ENCODE measurements at places on chromosomes 1 and 21.

- DNase-seq: no peak
Measured at GRCh38 chr1:8443558-8444194, 125.8 kb downstream of the SLC45A1 start.

- no peak for DNase-seq
Measured at GRCh38 chr1:41758904-41759548, 159.7 kb downstream of the HIVEP3 start.

DNA sequence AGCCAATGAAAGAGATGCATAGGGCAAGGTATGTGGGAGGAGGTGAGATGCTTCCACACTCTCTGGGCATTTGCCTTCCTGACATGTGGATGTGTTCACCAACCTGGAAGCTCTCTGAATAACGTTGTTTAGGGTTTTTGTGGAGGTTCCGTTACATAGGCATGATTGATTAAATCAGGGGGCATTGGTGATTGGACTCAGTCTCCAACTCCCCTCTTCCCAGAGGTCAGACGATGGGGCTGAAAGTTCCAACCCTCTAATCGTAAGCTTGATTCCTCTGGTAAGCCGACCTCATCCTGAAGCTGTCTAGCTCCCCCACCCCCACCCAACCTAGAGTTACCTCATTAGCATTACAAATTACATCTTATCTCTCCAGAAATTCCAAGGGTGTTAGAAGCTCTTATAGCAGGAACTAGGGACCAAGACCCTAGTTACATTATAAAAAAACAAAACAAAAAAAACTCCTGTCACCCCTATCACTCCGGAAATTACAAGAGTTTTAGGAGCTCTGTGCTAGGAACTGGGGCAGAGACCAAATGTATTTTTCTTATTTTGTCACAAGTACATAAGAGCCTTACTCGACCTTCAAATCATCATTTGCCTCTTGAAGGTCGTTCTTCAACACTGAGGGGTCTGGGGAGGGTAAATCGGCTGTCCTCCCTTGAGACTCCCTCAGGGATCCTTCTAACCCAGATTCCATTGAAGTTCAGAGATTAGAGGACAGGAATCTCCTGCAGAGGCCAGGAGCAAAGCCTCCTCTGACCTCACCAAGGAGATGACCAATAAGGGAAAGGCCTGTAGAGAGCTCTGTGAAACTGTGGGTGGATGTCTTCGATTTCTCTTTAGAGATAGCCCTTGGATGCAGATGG is 58.2 kb downstream of the DNTTIP2 start:
- no peak for DNase-seq

DNA sequence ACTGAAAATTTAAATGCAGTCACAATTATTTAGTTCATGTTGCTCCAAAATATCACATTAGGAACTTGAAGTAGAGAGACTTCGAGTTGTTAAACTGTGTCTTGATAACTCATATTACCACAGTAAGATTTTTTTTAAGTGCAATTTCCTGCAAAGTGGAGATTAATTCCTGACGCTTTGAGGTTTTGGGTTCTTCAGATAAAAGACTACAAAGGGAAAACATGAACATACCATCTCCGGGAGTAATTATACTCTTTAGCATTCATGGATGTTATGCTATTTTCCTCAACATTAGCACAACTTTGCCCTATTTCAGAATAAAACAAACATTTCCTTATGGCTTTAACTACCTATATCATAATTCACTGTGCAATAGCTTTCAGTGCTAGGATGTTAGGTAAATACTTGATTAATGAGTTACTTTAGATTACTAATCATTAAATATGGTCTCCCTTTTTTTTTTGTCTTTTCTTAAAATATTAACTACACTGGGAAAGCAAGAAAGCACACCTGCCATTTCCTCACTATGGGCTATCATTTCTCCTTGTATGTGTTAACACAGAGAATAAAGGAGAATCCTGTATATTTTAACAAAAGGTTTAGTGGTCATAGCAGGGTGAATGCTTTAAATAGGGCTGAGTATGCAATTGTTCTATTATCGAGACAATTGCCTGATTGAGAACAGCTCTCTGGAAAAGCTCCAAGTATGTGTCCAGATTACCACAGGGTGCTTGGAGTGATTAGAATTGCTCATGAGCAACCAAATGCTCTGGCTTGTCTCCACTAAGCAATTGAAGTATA is 252.5 kb upstream of the C1orf105 start:
- no peak for DNase-seq

DNA sequence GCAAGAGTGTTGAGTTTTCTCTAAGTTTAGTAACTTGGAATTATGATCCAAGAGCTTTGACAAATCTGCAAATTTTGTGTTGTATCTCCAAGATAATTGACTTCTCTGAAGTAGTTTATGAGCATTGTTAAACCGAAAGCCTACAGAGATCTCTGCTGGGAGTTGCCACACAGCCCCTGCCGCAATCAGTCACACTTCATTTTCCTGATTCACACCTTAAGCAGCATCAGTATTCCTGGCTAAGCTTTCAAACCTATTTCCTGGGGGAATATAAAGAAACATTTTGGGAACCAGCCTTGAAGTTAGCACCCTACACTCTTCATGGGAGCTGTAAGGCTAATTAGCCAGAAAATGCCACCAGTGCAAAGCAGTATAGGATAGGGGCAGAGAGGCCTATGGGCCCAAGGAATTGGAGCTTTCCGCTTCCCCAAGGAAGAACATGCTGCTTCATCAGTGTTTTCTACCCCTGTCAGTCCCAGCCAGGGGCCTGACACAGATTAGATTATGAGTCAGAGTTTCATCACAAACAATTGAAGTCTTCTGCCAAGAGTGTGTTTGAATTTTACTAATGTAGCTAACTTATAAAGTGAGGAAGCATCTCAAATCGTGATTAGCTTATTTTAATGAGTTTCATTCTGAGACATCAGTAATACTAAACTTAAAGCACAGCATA is 23.2 kb upstream of the CACYBP start:
- DNase-seq: no peak

- DNase-seq: no peak
Measured at GRCh38 chr21:44845418-44846223, 27.8 kb upstream of the SUMO3 start.

DNA sequence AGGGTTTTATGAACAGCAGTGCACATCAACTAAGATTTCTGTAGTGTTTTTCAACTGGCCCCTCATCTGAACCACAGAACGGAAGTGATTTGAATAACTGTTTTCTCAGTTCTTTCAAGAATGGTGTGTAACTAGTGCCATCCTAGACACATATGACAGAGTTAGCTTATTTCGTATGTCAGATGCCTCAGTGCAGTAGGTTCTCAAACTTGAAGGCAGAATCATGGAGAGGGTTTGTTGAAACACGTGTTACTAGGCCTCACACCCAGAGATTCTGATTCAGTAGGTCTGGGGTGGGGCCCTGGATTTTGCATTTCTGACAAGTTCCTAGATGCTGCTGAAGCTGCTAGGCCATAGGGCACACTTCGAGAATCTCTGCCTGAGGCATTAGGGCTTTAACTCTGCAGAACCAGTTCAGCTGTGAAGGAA is 49.0 kb downstream of the SCCPDH start:
- no peak for DNase-seq

GRCh38 chr1:169565335-169566271 is 20.7 kb downstream of the F5 start:
- no peak for DNase-seq

DNA sequence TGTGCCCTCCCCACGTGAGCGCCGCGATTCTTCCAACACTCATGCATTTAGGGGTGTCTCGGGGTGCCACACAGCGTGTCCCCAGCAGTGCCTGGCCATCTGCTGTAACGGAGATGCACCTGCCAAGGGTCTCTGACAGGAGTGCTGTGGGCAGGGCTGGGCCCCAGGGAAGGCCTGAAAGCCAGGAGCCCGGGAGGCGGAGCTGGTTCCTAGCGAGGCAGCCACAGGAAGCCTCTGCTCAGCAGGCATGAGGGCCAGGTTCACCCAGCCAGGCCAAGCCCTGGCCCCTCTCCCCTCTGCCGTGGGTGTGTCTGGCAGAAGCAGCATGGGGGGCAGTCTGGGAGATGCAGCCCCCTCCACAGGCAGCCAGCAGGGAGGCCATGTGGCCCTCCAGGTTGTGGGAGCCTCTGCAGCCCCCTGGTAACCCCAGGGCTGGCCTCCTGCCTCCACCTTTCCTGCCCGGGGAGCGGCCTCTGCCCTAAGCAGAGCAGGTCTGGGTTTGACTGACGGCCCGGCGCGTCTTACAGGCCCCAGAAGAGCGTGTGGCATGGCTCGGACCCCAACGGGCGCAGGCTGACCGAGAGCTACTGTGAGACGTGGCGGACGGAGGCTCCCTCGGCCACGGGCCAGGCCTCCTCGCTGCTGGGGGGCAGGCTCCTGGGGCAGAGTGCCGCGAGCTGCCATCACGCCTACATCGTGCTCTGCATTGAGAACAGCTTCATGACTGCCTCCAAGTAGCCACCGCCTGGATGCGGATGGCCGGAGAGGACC is 30.4 kb downstream of the SLC19A1 start:
- DNase-seq: no peak

- DNase-seq: no peak
Measured at GRCh38 chr1:59908084-59908483, 18.5 kb downstream of the CYP2J2 start.
